ENCODE measurements at places on chromosomes 12 and 14. TPM values are rescaled to one million over a fixed set of nuclear protein-coding genes. Genes with fewer than 3 reads are reported as not detected.

GLT8D2 gene
- polyA plus RNA-seq, result 119 TPM

DHH gene
- polyA plus RNA-seq, result not detected

TMEM120B gene
- polyA plus RNA-seq, result 11.1 TPM

NEDD1 gene
- polyA plus RNA-seq, result 30.5 TPM

PPFIBP1 gene
- 42.5 TPM for polyA plus RNA-seq

GPR68 gene
- 0.83 TPM for polyA plus RNA-seq

DNA sequence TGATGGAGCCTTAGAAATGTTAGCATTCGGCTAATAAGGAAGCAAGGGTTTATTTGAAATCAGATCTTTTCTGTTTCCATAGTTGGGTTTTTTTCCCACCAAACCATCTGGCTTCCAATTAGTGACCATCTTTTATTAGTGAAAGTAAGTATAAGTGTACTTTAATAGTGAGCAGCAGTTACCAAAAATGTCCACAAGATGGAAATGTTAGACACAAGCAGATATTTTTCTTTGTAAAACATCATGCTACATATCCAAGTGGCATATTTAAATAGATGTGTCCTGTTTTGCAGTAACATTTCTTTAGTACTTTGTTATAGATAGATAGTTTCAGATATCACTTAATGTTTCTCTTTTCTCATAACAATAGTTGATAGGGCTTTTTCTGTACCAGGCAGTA, 28.8 kb downstream of the YEATS4 start:
- DNase-seq, result peak; percentile 50

DNA sequence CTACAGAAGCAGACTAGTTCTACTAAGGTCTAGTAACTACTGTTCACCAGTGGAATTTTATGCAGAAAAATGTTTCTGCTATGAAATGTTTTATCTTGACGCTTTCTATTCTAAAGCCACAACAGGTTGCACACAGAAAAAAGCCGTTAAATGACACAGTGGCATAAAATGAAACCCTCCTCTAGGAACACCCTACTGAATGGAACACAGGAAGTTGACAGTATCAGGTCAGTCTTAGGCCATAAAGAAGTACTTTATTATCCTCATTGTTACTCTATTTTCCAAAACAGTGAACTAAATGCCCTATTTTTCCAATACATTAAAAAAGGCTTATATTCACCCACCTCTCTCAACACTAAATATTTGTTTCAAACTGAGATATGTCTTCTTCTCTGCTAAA, 21.9 kb downstream of the EPS8 start:
- DNase-seq, result no peak

GRCh38 chr14:22850944-22851764, 14.8 kb downstream of the MMP14 start:
- peak; percentile 82 for DNase-seq

- DNase-seq, result no peak
Observed at GRCh38 chr12:96375170-96375569, 25.1 kb downstream of the CDK17 start.

DNA sequence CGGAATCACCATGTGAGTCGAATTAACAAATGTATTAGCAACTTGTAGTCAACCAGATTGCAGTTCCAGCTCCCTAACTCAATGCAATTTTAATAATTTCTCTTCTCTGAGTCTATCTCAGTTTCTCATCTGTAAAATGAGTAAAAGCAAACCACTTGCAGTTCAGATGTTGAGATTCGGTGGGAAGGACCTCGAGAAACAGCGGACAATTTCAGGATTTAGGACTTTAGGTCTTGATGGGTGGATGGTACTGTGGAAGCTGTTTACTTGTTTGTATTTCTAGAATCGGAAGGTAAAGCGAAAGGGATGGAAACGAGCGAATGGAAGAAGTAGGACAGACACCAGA, 510 bp upstream of the TTC8 start:
- DNase-seq, result no peak

- DNase-seq, result no peak
Observed at GRCh38 chr12:94849411-94849976, 154.0 kb downstream of the NDUFA12 start.

DNA sequence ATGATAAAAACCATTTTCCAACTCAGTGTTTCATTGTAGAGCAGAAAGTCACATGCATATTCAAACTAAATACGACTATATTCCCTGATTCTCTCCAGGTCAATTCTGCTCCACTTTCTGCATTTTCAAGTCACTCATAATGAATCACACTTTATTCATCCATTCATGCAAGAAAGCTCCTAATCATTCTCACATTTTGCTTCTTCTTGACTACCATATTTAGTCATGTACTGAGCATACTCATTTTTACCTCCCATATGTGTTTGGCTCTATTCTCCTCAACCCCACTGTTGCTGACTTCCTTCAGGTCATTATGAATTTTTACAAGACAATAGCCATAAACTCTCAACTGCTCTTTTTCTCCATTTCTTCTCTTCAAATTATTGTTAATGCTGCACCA, 43.4 kb upstream of the PIK3C2G start:
- no peak for DNase-seq

DNA sequence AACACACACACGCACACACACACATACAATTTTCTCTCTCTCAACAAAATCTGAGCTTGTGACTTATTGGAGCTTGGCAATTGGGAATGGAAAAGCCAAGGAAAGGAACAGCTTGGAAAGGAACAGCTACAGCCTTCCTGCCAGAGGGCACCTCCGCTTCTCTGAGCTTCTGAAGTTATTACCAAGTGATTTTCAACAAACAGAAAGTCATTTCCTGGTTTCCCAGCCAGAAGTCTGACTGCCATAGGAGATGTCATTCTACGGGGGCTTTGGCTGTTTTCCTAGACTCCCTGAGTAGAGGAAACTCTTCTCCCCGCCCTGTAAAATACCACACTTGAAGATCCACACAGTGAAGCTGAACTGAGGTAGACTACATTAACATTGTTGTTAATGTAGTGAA, 198.3 kb downstream of the CFAP54 start:
- no peak for DNase-seq

DNA sequence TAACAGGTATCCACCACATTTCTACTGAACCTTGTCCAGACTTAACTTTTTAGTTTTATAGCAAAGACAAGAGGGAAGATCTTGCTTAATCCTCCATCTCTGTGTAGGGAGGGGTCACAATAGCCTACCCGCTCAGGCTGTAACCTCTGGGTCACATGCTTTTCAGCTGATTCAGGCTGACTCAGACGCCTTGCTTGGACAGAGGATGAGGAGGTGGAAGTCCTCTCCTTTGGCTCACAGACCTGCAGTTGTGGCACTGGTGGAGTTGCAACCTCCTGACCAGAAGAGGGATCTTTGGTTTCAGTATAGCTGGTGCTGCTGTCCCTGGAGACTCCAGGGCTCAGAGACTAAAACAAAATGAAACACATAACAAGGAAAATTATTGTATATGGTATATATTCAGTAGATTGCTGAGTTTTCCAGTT, 16.2 kb downstream of the ACIN1 start:
- peak; percentile 87 for DNase-seq

DNA sequence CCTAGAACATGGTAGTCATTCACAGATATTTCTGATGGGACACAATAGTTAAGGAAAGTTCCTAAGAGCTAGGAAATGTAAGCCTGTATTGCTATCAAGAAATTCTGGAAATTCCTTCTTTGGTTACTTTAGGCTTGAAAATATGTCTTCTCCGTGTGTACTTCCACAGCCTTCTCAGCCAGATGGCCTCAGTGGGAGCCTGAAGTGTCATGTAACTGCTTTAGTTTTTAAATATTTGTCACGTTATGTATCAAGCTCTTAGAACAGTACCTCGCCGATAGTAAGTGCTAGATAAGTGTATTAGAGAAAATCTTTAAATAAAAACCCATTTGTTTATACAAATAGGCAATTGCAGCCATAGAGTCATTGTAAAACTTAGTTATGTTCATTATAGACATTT, 95.6 kb downstream of the DERA start:
- DNase-seq, result no peak

DNA sequence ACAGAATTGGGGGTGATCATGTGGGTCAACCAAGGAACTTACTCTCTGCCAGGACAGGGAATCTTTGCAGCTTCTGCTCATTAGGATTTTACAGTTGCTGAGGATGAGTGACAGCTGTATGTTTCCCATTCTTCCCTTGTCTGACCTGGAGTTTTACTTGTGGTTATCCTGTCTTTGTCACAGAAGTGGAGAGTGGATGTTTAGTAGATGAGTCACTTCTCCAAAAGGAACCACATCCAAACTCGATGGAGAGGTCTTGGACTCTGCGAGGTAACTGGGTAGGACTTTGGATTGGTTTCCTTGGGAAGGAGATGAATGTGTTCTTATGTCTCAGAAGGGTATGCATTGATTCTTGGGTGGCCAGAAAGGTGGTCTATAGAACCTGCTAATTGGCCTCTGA, 53.8 kb upstream of the USP44 start:
- DNase-seq, result no peak

- DNase-seq, result peak; percentile 63
Observed at GRCh38 chr12:101939856-101940265, 62.5 kb downstream of the DRAM1 start.

GRCh38 chr12:47032644-47033043, 46.8 kb upstream of the PCED1B start:
- no peak for DNase-seq

All from AG04450 (cell line).